ENCODE measurements at places on chromosomes 1 and 21. TPM values are rescaled to one million over a fixed set of nuclear protein-coding genes. Genes with fewer than 3 reads are reported as not detected.
A peak's percentile ranks its signal among the peaks of the same experiment; 100 is the strongest.

CLDN8 gene
- total RNA-seq: not detected

SPOCD1 gene
- 31.4 TPM for total RNA-seq

TSACC gene
- not detected for total RNA-seq

GRHL3 gene
- total RNA-seq: 0.55 TPM

C1orf56 gene
- total RNA-seq: 3.9 TPM

TMCO4 gene
- 24.3 TPM for total RNA-seq

HDAC1 gene
- 71.2 TPM for total RNA-seq

S100A7 gene
- not detected for total RNA-seq

NDUFS5 gene
- total RNA-seq: 154 TPM

KRTAP22-2 gene
- not detected for total RNA-seq

- DNase-seq: no peak
Measured at GRCh38 chr1:33715195-33715811, 148.6 kb upstream of the HMGB4 start.

DNA sequence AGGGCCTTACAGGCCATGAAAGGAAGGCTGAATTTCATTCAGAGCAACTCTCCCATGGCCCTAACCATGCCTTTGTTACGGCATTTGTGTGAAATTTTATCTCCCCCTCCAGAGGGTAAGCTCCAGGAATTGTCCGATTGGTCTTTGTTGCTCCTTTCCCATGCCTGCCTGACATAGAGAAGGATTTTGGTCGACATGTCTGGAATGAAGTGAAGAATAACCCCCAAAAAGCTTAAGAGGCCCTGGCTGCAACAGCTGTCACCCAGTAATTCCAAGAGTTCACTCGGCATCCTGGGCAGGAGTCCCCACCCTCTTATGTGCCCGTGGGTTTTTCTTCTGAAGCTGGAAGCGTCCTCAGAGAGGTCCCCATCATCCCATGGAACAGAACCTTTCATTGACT is 20.6 kb downstream of the CDA start:
- no peak for DNase-seq

- no peak for DNase-seq
Measured at GRCh38 chr21:37908691-37909090, 7.6 kb downstream of the KCNJ6 start.

DNA sequence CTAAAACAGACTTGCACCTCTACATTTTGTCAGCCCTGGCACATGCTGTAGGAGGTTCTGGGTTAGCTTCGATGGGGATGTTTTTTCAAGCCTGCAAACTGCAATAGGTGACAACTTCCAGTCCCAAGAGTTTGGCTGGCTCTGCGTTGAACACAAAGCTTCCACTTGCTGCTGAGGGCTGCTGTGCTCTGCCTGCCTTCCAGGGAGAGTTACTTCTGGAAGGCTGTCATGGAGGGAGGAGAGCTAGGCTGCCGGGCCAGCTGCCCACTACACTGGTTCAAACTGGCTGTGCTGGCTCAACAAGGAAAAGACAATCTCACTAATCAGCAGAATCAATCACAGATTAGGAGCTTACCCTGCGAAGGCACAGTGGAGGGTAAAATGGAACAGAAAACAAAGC is 46.7 kb upstream of the PPP2R5A start:
- DNase-seq: no peak

- no peak for DNase-seq
Measured at GRCh38 chr1:160837558-160838205, 25.0 kb downstream of the CD244 start.

- DNase-seq: no peak
Measured at GRCh38 chr1:2291577-2291976, 63.5 kb downstream of the SKI start.

- DNase-seq: peak; percentile 83
Measured at GRCh38 chr1:151993084-151993733, 450 bp downstream of the S100A10 start.

DNA sequence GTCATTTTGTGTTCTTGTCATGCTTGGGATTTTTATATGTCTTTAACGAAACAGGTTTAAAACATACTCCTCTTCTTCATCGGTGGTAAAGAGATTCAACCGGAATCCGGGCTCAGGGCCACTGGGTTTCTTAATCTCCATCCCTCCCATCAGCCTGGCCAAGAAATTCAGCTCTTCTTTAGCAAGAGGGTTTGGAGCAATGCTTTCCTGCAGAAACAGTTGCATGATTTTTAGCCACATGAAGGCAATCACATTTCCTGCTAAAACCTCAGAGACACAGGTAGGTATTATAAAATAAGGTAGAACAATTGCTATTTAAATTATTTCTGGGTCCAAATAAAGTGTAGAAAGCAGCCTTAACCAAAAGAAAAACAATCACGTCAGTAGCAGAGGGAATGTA is 22.7 kb upstream of the LSM10 start:
- no peak for DNase-seq

GRCh38 chr1:153345187-153346076 is 3.2 kb downstream of the PGLYRP4 start:
- no peak for DNase-seq

GRCh38 chr1:27007909-27008582 is 4.6 kb downstream of the TENT5B start:
- DNase-seq: peak; percentile 91

DNA sequence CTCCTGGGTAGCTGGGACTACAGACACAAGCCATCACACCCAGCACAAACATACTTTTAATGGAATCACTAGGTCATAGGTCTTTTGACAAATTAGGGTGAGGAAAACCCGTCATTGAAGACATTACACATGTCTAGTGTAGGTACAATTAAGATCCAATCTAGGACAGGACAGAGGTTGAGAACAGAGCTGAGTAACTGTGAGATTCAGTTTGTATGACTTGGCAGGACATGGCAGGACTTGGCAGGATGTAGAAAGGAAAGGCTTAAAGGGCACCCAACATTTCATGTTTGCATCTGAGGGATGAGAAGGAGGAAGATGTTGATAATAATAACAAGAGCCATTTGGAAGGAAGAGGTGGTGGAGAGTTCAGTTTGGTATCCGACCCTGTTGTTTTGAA is 483.8 kb downstream of the PCP4 start:
- no peak for DNase-seq

DNA sequence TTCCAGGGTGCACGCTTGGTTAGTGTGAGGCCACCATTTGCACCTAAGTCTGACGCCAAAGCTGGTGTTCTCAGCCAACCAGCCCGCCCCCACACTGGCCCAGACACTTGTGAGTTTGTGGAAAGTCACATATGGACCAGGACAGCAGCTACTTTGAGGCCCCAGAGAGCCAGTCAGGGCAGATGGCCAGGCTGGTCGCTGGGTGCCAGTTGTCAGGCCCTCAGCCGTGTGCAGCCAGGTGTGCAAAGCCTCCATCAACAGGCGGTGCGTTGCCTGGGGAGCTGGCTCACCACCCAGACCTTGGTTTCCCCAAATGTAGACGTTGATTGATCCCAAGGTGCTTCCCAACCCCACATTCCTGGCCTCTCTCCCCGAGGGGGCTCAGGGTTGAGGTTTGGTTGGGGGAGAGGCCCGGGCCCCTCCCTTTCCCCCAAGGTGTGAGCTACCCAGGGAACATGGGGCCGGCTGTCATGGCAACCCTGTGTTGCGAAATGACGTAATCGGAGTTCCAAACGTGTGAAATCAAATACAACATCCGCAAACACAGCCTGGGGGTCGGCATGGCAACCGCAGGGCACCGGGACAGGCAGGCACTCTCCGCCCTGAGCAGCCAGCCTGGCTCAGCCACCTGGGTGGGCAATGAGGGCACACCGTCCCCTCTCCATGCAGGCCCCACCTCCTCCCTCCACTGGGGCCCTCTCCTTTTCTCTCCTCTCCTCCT is 42.2 kb upstream of the WNT4 start:
- DNase-seq: peak; percentile 73

- DNase-seq: peak; percentile 98
Measured at GRCh38 chr21:32392880-32393676, at the start of gene URB1. URB1 (minus strand) TSS chr21:32393012; CDS start chr21:32392910, 102 bp downstream.

GRCh38 chr1:218472885-218473284 is 127.7 kb downstream of the TGFB2 start:
- no peak for DNase-seq

GRCh38 chr1:58443986-58444868 is 102.3 kb downstream of the OMA1 start:
- DNase-seq: no peak
